ENCODE measurements at places on chromosomes 5 and 9.

DNA sequence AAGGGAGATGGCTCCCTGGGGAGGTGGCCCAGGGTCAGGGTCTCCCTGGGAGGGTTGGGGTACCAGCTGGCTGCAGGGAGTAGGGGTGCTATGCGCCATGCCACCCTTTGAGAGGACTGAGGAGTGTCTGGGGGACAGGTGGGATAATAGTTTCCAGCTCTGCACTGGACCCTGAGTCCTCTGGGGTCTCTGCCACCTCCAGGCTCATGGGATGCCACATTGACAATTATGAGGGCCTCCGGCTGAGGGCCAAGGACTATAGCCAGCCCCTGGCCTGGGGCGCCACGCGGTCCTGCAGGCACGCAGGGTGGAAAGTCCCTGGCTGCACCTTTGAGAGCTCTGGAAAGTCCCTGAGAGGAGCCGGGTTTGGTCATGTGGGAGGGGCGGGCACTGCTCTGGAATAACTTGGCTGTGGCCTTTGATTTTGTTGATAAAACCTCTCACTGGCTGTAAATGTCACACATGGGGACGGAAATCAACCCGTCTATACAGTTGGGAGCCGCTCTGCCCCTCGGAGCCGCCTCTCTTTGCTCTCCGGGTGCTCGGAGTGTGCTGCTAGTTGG is 16.0 kb downstream of the TRAF2 start:
- no peak for DNase-seq

- no peak for DNase-seq
Measured at GRCh38 chr5:14355391-14355790, 212.2 kb downstream of the TRIO start.

DNA sequence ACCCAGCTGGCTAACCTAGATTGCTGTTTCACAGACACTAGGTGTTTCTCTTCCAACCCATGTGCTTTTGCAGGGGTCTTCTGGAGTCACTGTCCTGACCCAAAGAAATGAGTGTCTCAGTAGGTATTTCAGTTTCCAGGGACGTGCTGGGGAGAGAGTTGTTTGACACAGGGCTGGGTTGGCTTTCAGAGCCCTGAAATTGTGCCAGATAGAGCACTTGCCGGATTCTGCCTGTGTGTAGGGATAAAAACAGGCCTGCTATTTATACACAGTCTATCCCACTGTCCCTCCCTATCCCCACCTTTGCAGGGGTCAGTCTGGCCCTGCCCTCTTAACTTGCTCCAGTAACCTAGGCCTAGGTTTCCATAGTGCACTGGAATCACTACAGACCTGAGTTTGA is 957 bp upstream of the HBEGF start:
- DNase-seq: no peak

- no peak for DNase-seq
Measured at GRCh38 chr9:122179690-122180074, 20.0 kb downstream of the MORN5 start.

GRCh38 chr9:22142671-22143070 is 133.6 kb upstream of the CDKN2B start:
- DNase-seq: no peak

- no peak for DNase-seq
Measured at GRCh38 chr5:166582416-166582815, 1709.0 kb upstream of the WWC1 start.
